Central memory CD4-positive, alpha-beta T cell (primary cell): ENCODE measurements at places on chromosomes 16 and 17.

GRCh38 chr16:74817851-74818250 lies 43.2 kb upstream of the FA2H start:
- DNase-seq, result no peak

DNA sequence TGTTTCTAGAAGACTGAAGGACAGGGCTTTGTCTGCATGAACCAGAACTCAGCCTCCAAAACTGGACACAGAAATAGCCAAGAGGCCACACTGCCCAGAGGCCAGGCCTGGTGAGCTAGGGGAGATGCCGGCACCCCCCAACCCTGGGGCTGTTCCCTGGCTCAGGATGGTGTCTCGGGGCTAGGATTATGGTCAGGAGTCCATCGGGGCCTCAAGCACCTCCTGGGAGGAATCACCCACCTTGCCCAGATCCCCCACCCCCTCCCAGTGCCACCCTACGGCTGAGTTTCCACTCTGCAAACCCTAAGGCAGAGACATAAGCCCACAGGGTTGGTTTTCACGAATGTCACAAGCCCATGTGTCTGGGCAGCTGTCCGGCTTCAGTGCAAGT lies 37.2 kb downstream of the SLC7A5 start:
- no peak for DNase-seq

DNA sequence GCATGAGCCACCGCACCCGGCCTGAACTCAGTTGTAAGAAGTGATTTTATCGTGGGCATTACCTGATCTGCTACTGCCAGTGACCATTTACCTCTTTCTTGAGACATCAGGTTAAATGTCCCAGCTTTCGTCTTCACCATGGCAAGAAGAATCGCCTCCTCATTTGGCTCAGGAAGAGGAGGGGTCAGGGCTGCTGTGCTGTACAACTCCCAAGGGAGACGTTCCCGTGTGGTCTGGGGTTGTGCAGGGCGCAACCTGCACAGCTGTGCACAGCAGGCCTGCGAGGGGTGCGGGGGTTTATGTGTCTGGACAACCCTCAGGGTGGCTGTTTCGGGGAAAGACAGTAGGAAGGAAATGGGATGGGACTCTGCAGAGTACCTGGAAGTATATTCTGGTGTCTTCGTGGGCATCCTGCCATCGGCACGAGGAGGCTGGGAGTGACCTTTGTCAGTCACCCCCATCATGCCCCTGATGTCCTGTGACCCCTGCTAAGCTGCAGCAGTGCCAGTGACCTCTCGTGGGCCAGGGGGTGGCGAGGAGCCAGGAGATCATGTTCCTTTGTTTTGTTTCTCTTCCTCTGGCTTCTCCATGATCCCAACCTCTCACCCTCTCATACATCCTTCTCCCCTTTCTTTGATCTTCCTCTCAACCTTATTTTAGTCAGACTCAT lies 27.3 kb downstream of the CIBAR2 start:
- DNase-seq, result no peak

- DNase-seq, result no peak
These were observed 6.0 kb downstream of the STAC2 start for GRCh38 chr17:39219647-39220154.
